ENCODE measurements at places on chromosomes 5 and 9. TPM values are rescaled to one million over a fixed set of nuclear protein-coding genes. Genes with fewer than 3 reads are reported as not detected.

The SLC1A1 gene
- total RNA-seq, result 0.23 TPM

The HK3 gene
- not detected for total RNA-seq

The ECM2 gene
- not detected for total RNA-seq

The GPX3 gene
- not detected for total RNA-seq

The FYB1 gene
- total RNA-seq, result 71.3 TPM

The GRXCR2 gene
- not detected for total RNA-seq

The NR4A3 gene
- total RNA-seq, result 35.7 TPM

DNA sequence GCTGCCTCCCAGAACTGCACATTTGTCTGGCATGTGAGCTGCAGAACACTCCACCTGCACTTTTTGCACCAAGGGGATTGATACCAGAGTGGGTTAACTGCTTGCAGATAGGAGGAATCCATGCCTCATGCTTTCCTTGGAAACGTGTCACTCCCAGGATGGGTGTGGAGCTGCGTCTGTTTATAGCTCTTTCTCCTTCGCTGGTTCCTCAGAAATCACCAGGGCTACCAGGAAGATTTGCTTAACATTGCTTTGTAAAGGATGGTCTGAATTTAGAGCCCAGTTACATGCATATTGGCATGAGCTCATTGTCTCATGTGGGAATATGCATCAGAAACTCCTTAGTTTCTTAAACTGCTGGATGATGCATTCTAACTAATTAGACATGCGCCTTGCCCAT is 234.6 kb downstream of the GADD45G start:
- no peaks in the 10 kb centered on the region for H3K36me3 ChIP-seq
- H3K4me1 ChIP-seq, result no peaks in the 10 kb centered on the region
- no peak for DNase-seq
- no peak overlapping the region for H3K4me3 ChIP-seq
- H3K27me3 ChIP-seq, result peaks cover 2% of the 10 kb centered on the region

DNA sequence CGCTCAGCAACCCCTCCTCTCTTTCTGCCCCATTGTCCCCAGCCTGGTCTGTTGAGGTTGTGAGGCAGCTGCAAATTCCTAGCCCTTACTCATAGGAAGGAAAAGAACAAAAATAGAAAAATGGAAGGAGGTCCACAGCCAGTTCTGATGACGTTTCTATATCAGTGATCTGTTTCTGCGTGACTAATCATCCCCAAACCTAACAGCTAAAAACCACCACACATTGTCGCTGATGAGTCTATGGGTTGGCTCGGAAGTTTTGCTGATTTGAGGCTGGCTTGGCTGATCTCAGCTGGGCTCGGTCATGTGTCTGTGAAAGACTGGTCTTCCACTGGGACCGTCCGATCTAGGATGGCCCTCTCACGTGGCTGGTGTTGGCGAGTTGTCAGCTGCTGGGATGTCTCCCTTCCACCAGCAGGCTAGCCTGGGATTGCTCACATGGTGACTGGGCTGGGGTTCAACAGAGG is 200.6 kb upstream of the ZNF618 start:
- H3K36me3 ChIP-seq, result no peaks in the 10 kb centered on the region
- peaks cover 43% of the 10 kb centered on the region for H3K27me3 ChIP-seq
- H3K4me1 ChIP-seq, result peaks cover 6% of the 10 kb centered on the region

DNA sequence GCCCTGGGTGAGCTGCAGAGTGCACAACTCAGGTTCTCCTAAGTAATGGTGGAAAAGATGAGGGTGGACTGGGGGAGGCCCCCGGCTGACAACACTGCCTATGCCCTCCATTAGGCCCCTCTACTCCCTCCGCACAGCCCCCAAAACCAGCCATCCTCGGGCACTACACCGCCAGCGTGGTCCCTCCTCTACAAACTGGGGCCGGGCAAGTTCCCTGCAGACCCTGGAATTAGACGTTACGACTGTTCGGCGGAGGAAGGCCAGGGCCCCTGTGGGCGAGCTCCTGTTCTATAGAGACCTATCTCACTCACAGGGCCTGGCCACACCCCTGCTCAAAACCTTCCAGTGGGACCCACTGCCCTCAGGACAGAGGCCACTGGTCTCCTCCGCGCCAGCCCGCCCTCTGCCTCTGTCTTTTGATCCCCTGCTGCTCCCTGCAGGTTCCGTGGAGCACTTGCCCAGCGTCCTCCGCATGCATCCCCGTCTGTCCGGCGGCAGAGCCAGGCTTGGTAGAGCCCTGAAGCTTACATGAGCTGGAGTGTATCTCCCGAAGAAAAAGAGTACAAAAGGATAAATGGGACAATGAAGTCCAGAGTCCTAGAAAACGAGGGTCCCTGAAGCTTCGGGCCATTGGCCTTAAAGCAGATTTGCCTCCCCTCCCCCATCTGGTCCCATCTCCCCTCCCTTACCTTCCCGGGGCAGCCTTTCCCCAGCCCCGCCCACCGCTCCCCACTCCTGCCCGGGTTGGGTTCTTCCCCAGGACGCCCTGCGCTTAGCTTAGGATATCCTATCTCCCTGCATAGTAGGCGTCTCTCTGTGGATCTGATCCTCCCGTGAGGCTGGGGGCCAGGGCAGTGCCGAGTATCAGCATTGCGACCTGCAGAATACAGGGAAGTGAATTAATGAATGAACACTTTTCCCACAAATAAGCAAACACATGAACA is 71.3 kb downstream of the HRH2 start:
- peaks cover 3% of the 10 kb centered on the region for H3K4me1 ChIP-seq
- no peak for DNase-seq
- no peak overlapping the region for H3K4me3 ChIP-seq
- H3K36me3 ChIP-seq, result no peaks in the 10 kb centered on the region
- H3K27ac ChIP-seq, result no peak overlapping the region
- H3K27me3 ChIP-seq, result peaks cover 32% of the 10 kb centered on the region

DNA sequence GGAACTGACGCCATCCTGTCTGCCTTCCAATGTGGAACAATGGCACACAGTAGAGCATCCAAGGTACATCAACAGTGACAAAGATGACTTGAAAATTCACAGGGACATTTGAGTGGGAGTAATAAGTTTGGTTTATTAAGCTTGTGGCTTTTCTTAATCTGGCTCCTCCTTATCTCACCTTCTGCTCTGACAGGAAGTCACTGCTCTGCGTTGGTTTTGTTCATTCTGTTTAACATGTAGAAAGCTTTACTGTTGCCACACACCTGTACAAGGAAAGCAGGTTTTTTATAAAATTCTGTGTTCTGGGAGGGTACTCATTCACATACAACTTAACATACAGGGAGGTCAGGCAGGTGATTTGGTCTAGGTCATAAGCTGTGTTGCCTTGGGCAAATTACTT is 1.6 kb upstream of the GZMK start:
- no peaks in the 10 kb centered on the region for H3K27me3 ChIP-seq
- DNase-seq, result no peak
- peaks cover 9% of the 10 kb centered on the region for H3K36me3 ChIP-seq
- no peak overlapping the region for H3K4me3 ChIP-seq
- H3K27ac ChIP-seq, result no peak overlapping the region

DNA sequence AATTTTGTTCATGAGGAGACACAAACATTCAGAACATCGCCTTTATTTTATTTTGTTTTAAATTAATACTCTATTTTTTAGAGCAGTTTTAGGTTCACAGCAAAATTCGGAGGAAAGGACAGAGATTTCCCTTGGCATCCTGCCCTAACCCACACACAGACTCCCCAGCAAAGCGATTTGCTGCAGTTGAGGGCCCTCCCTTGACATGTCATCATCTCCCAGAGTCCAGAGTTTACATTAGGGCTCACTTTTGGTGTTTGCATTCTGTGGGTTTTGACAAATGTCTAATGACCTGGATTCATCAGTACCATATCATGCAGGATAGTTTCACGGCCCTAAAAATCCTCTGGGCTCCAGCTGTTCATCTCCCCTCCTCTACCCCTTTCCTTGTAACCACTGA is 33.6 kb upstream of the COL5A1 start:
- no peak for DNase-seq
- peaks cover 4% of the 10 kb centered on the region for H3K36me3 ChIP-seq
- H3K27me3 ChIP-seq, result peaks cover 18% of the 10 kb centered on the region
- H3K27ac ChIP-seq, result no peak overlapping the region
- no peak overlapping the region for H3K4me3 ChIP-seq
- H3K4me1 ChIP-seq, result no peaks in the 10 kb centered on the region

GRCh38 chr5:149229298-149229937 is 42.2 kb upstream of the AFAP1L1 start:
- no peaks in the 10 kb centered on the region for H3K27me3 ChIP-seq
- no peak overlapping the region for H3K27ac ChIP-seq
- no peak overlapping the region for H3K4me3 ChIP-seq
- H3K36me3 ChIP-seq, result no peaks in the 10 kb centered on the region

DNA sequence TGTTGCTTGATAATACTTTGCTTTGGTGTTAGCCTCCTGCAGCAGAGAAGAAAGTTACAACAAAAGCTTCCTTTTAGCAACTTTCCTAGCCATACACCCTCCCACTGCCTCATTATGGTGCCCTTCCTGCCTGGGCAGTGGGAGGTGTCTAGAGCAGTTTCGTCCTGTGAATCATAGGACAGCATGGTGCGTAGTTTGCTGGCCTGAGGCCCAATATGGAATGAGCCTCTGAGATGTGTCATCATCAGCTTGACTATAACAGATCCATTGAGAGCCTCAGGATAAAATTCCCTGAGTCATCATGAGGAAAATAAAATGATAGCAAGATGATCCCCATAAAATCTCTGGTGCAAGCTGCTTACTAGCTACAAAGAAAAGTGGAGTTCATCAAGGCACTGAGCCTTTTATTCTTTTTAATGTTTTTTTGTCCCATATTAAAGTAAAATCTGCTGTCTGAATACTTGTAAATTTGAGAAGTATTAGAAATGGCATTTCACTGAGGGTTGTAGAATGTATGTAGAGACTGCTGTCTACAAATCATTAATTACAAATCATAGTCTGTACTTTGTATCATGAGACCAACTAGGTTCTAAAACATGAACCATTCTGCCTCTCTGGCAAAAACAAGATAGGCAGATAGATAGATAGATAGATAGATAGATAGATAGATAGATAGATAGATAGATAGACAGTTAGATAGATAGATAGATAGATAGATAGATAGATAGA is 303.0 kb upstream of the PDE4D start:
- no peak overlapping the region for H3K27ac ChIP-seq
- no peaks in the 10 kb centered on the region for H3K4me1 ChIP-seq
- H3K27me3 ChIP-seq, result no peaks in the 10 kb centered on the region

DNA sequence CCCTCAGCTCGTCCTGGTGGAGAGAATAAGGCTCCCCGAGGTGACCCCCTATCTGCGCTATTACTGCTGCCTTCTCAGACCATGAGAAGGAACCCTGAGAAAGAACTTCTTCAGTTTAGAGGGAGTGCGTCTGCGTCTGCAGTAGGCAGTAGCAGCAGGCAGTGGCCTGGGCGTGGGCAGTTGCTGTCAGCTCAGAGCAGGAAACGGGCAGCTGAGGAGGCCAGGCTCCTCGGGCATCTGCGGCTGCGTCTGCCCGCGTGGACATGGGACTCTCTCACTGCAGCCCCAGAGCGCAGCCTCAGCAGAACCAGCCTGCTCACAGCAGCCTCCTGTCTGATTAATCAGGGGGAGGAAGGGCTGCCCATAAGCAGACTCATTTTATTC is 49.8 kb upstream of the FCN1 start:
- DNase-seq, result no peak
- no peak overlapping the region for H3K4me3 ChIP-seq
- H3K4me1 ChIP-seq, result no peaks in the 10 kb centered on the region
- H3K36me3 ChIP-seq, result no peaks in the 10 kb centered on the region
- H3K27me3 ChIP-seq, result peaks cover 15% of the 10 kb centered on the region

- no peak for DNase-seq
- H3K27ac ChIP-seq, result no peak overlapping the region
- no peaks in the 10 kb centered on the region for H3K27me3 ChIP-seq
- H3K4me1 ChIP-seq, result no peaks in the 10 kb centered on the region
- no peaks in the 10 kb centered on the region for H3K36me3 ChIP-seq
These were observed 58.9 kb downstream of the PLPPR1 start for GRCh38 chr9:101087426-101087825.

GRCh38 chr9:5459289-5459829 is 9.0 kb downstream of the CD274 start:
- no peaks in the 10 kb centered on the region for H3K27me3 ChIP-seq
- peak overlapping the region; percentile 65 for H3K27ac ChIP-seq
- H3K4me3 ChIP-seq, result peak overlapping the region; percentile 11
- peak; percentile 27 for DNase-seq

DNA sequence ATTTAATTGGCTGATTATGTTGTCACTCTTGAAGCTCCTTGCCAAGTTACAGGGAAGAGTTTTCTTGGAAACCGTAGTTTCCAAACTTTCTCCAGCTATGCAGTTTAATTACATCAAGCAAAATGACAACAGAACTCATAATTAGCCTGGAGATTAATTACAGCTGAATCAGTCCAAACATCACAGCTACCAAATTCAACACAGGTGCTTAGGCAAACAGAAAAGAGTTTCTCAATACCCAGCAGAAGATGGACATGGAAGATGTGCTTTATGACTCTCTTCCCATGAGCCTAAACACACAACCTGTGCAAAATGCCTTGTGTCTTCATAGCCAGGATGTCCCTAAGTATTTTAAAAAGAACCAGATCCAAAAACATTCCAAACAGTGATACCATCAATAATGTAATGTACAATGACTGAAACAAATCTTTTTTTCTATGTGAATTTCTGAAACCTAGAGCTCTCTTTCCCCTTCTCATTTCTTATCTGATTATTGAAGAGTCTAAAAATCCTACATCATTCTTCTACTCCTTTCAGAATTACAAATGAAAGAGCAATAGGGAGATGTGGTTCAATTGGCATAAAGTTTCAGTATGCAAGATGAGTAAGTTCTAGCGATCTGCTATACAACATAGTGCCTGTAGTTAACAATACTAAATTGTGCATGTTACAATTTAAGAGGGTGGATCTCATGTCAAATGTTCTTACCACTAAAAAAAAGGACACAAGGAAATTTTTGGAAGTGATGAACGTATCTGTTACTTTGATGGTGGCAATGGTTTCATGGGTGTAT is 124.3 kb downstream of the RASEF start:
- H3K27ac ChIP-seq, result no peak overlapping the region
- no peaks in the 10 kb centered on the region for H3K36me3 ChIP-seq
- H3K27me3 ChIP-seq, result no peaks in the 10 kb centered on the region
- peaks cover 2% of the 10 kb centered on the region for H3K4me1 ChIP-seq
- DNase-seq, result no peak

DNA sequence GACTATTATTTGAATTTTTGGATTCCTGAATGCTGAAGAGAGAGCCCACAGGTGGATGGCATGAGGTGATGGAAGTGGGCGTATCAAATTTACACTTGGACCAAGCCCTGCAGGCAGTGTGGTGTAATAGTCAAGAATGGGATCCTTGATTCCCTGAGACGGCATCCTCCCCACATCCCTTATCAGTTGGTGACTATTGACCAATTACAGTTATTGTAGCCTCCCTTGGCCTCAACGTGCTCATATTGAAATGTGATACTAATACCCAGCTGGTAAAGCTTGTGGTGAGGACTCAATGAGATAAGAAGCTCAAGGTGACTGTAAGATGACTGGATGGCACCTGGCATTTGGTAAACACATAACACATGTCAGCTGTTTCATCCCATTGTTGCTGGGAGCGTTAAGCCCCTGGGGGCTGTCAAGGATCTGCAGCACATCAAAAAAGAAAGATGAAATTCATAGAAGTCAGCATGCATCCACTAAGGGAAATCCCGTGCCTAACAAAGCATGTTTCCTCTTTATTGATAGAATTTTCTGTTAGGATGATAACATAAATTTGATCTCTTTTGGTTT is 65.6 kb upstream of the IRX2 start:
- no peak for DNase-seq
- no peak overlapping the region for H3K27ac ChIP-seq
- no peaks in the 10 kb centered on the region for H3K4me1 ChIP-seq
- no peaks in the 10 kb centered on the region for H3K36me3 ChIP-seq

- DNase-seq, result no peak
- H3K4me1 ChIP-seq, result no peaks in the 10 kb centered on the region
- H3K27me3 ChIP-seq, result no peaks in the 10 kb centered on the region
- no peak overlapping the region for H3K4me3 ChIP-seq
- no peak overlapping the region for H3K27ac ChIP-seq
These were observed 4.5 kb upstream of the MOB3B start for GRCh38 chr9:27534131-27534530.
